ENCODE measurements at places on chromosomes 11 and 22. TPM values are rescaled to one million over a fixed set of nuclear protein-coding genes. Genes with fewer than 3 reads are reported as not detected.
A peak's percentile ranks its signal among the peaks of the same experiment; 100 is the strongest.

DNA sequence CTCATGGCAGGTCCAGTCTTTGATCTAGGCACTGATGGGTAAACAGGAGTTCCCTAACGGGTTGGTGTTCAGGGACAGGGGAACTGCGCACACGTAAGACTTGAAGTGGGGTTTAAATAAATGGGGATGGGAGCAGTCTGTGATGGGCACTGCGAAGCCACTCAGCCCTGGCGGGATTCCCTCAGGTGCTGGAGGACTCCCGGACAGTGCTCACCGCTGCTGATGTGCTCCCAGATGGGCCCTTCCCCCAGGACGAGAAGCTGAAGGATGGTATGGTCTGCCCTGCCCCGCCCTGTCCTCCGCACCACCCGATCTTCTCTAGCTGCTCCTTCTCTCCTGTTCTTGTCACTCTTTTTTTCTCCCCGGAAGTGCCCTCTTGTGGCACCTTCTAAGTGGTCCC lies 9.5 kb downstream of the CCDC134 start:
- DNase-seq: no peak

LUZP2 gene
- 0.74 TPM for total RNA-seq

DNA sequence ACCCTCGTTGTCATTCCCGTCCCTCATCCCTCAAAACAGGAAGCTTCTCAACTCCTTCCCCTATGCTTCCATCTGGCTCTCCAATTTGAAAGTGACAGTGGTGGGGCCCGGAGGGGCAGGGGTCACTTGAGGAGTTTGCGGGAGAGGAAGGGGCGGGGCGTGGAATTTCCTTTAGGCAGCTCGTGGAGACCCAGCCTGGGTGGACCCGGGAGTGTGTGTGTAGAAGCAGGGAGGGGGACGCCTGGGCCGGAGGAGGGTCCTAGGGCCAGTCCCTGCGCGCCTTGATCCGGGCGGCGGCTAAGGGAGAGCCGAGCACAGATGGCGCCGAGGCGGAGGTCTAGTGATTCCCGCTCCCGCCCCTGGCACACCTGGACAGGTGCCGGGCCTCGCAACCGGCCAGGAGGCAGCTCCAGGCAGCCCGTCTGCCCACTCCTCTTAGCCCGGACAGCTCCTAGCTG lies 7.8 kb upstream of the PAX6 start:
- no peak for DNase-seq

DNA sequence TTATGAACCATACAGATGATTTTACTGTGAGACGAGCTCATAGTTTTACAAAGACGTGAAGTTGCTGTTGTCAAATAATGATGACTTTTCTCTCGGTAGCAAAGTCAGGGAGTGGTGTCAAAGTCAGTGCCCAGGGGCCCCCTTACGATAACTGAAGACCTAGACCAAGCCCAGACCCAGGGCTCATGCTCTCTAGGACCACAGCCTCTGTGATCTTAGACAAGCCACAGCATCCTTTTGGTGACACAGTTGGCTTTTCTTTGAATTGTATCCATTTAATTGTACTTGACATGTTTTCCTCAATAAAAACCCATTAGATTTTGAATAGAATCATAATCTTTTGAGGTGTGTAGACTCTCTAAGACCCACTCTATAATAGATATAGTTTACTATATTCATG lies 17.9 kb upstream of the POGLUT3 start:
- no peak for DNase-seq

ASPHD2 gene
- 4.2 TPM for total RNA-seq

DNA sequence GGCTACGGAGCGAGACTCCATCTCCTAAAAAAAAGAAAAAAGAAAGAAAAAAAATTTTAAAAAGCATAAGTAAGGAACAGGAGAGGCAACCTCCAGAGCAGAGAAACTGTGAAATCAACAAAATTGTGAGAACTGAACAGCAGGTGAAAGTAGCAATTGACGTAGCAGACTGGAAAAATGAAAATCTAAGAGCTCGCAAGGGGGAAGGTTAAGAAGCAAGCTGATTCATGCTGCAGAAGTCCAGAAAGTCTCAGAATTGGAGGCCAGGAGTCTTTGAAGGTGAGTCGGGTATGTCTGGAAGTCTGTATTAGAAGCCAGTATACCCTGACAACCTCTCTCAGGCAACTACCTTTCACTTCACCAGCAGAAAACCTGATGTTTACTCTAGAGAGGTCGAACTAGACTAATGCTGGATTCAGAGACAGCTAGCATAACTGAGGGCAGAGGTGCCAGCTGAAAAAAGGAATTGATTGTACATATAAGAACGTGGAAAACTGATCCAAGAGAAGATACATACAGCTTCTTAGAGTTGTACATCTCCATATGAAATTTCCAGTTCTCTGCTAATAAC lies 161.5 kb downstream of the WNT11 start:
- no peak for DNase-seq

OR52D1 gene
- total RNA-seq: not detected

TNNI2 gene
- total RNA-seq: not detected

DNA sequence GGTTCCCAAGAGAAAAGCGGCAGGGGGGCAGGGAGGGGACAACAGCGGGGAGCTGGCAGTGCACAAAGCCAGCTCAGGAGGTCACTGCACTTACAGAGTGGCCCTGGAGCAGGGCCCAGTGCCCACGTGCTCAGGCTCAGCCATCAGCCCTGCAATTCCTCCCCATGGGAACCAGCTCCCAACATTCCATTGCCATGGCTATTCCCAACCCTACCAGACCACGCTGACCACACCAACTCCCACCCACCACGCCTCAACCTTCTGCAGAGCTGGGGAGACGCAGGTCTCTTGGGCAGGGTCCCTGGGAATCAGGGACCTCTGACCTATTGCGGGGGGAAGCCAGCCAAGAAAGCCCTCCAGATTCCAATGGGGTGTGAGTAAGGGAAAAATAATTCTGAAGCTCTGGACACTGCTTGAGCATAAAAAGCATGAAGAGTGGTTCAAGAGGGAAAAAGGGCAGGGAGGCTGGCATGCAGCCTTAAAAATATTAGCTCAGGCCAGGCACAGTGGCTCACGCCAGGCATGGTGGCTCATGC lies 38.3 kb upstream of the TFIP11 start:
- peak; percentile 89 for DNase-seq

DNA sequence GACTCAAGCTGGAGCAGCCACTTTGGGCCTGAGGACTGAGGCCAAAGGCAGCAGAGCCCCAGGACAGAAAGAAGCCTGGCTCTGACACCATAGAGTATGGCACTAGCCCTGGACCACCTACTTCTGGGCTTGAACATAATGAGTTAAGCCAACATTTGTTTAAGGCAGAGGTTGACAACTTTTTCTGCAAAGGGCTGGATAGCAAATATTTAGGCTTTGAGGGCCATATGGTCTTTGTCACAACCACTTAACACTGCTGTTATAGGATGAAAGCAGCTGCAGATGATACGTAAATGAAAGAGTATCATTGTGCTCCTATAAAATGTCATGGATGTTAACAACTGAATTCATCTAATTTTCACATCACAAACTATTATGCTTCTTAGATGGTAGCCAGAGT lies 16.6 kb downstream of the OSBP start:
- no peak for DNase-seq

DNA sequence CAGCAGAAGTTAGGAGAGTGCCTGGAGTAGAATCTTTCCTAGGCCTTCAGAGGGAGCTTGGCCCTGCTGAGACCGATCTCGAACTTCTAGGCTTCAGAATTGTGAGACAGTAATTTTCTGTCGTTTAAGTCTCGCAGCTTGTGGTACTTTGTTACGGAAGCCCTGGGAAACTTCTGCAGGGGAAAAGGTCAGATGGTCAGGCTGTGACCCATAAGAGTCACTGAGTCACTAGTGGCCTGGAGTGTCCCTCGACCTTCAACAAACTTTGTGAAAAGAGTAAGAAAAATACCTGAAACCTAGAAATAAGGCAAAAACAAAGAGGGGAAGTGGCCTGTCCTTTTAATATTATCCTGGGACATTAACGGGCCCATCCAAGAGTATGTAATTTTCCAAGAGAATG lies 34.6 kb downstream of the CSNK2A3 start:
- DNase-seq: no peak

GRCh38 chr11:117835576-117835975 lies 11.0 kb upstream of the FXYD2 start:
- no peak for DNase-seq

SLC22A8 gene
- not detected for total RNA-seq

MB gene
- total RNA-seq: not detected

NXPE4 gene
- not detected for total RNA-seq

OR8B8 gene
- total RNA-seq: not detected

DNA sequence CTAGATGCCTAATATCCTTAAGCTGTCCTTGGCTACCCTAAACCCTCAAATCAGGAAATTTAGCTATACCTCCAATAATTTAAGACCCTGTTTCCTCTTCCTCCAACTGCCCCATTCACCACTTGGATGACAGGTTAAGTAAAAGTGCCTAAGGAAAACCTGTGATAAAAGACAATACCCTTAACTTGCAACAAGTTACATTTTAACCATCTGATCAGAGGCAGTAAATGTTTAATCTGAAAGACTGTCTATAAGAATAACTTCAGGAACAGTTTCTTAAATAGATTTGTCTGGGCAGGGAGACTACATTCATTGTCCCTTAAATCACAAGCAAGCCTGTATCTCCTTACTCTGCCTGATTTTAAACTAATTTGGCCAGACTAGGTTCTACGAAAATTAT lies 129.1 kb downstream of the APOL5 start:
- DNase-seq: no peak

FXYD6 gene
- total RNA-seq: 0.98 TPM

GRCh38 chr22:26888887-26889286 lies 231.5 kb downstream of the MIAT start:
- peak; percentile 43 for DNase-seq

RASD2 gene
- 0.09 TPM for total RNA-seq

GAL3ST1 gene
- total RNA-seq: not detected

DNA sequence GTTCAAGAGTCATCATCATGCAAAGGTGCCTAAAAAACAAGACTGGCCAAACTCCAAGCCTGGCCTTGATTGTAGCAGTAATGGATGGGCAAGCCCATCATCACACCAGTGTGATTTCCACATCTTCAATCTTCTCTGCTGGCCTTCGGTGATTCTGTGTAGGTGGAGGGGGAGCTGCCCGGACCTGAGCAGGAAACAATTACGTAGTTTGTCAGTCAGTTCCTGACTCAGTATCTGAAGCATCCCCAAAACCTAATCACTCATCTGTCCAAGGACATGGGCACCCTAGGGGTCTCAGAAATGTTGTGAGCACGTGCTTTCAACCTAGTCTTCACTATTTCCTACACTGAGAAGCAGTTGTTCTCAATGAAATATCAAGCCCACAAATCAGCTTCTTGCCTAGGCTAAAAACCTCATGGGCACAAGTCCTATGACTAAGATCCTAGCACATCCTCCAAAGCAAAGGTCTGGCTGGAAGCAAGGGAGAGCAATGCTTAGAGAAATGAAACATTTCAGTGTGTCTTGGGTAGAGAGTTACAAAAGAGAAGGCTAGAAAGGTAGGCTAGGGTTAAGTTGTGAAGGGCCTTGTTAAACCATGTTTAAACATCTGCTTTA lies 24.6 kb downstream of the ATG16L2 start:
- no peak for DNase-seq

MUC2 gene
- not detected for total RNA-seq

DNA sequence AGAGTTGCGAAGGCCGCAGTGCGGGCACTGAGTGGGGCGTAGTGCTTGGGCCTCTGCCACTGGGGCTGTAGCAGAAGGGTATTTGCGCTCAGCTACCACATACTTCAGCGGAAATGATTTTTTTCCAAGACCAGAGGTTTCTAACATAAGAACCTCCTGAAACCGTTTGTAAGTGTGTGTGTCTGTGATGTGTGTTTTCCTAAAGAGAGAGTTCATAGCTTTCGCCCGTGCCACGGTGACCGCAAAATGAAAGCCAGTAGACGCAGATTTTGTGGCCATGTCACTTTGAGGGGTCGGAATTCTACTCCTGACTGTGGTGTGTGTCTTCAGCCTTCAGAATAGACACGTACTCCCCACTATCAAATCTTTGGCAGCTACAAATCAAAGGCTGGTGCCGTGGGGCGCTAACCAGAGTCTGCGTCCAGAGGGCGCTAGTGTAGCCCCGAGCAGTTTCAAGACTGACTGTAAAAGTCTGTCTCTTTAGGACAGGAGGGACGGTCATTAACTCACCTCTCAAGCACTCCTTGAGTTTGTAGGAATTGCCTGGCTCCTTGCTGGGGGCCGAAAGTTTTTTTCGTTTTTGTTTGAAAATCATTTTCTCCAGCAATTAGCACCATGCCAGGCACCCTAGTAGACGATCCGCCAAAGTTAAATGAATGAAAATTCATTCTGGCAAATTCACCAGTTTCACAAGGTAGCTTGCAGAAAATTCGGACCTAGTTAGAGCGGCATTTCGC lies 2.5 kb upstream of the CALCA start:
- peak; percentile 49 for DNase-seq

FOLR1 gene
- 0.18 TPM for total RNA-seq

MRGPRF gene
- total RNA-seq: 41.8 TPM

GRCh38 chr22:46329616-46330015 lies 5.9 kb upstream of the TRMU start:
- no peak for DNase-seq
